Gastroesophageal sphincter (tissue), 4 donors: ENCODE measurements at places on chromosomes 12 and 14.

DNA sequence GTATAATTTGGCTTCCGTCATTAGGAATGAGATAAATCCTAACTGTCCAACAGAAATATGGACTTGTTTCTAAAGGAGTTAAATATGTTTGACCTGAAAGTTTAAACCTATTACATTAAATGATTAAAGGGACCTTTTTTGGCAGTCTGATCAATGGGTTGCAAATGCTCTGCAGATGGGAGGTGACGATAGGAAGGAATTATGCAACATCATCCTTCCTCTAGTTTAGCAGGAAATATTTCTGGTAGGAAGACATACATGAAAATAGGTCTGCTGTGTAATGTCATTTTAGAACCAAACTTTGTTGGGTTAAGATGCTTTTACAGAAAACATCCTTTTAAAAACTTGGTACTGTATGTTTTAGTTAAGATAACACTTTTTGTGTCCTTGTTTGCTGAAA is 2.6 kb downstream of the LRRC10 start:
- ATAC-seq: no peak

DNA sequence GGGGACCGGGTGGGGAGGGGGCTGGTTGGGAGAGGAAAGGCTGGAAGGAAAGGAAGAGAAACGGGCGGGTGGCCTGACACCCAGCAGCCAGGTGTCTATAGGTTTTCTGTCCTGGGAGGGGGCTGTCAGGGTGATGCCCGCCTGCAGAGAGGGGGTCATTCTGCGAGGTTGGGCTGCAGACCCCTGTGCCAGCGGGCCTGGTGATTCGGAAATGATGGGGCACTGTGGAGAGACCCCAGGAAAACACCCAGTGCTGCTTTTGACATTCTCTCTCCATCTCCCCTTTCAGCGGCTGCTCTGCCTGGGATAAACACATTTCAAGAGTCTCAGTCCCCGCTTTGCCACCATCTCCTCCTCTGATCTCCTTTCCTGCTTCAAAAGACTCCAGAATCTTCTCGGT is 168.5 kb upstream of the RTL1 start:
- ATAC-seq: no peak

- ATAC-seq: no peak
Observed at GRCh38 chr12:56885316-56885715, 48.9 kb downstream of the SDR9C7 start.

- no peak for ATAC-seq
Observed at GRCh38 chr12:32756476-32757066, 874 bp upstream of the YARS2 start.

DNA sequence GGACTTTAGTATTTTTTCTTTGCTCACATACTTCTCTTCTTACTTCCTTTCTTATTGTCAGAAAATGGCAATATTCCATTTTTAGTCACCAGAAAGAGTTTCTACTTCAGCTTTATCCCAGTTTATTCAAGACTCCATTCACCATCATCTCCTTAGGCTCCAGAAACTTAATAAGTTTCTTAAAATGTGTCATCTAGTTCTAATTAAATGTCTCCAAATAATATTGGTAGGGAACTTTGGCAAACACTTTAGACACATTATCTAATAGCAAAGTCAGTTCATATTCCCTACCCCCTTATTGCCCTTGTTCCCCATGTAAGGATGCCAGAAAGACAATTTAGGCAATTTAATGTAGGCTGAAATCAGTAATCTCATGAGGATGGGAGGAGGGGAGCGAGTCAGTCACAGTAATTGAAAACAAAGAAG is 15.1 kb downstream of the EPYC start:
- no peak for ATAC-seq

GRCh38 chr12:124792961-124793441 is 70.7 kb downstream of the SCARB1 start:
- ATAC-seq: no peak

GRCh38 chr14:21264025-21264801 is 5.0 kb downstream of the HNRNPC start:
- no peak for ATAC-seq

- no peak for ATAC-seq
Observed at GRCh38 chr12:98213556-98213955, 301.8 kb upstream of the TMPO start.

DNA sequence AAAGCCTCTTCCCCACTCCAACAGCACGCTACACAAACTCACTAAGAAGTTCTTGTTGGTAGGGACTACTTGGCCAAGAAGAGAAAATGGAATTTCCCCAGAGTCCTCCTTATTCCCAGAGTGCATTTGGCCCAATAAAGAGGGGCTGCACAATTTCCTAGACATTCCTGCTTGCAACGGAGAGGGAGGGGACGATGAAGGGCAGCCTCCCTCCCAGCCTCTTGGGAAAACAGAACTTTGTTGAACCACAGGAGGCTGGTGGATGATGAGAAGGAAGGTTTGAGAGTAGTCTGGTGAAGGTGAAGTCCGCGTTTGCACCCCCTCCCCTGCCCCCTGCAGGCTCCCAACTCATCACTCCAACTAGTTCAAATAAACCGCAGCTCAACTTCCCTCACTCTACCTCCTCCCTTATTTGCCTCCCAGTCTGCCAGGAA is 19.1 kb upstream of the TBX3 start:
- no peak for ATAC-seq

DNA sequence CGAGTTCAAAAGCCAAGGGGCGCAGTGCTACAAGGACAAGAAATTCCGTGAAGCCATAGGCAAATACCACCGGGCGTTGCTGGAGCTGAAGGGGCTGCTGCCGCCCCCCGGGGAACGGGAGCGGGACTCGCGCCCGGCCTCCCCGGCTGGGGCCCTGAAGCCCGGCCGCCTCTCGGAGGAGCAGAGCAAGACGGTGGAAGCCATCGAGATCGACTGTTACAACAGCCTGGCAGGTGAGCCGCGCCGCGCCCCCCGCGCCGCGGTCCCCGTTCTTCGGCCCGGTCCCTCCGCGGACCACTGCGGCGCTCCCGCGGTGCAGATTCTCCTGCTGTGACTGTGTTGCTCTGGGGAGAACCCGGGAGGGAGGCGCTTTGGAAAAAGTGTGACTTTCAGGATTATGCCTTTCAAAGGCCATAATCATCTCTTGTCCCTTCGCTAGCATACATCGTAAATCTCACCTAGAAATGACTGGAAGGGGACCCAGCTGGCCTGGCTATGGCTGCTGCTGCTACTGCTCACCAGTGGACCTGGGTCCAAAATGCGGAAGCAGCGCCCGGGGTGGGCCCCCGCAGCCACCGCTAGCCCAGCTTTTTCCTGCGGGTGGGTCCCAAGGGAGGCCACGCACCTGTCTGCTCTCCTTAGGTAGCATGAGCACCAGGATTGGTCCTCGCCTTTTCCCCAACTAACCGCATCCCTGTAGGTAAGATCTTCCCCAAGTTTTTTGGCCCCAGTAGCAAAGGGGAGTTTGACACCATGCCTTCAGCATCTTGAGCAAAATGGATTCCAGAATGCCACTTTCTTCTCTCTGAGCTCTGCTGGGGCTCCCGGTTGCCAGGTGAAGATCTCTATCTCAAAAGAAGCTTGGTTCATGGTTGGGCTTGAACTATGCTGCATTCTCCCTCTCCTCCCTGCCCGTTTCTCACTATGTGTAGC is 853 bp downstream of the TTC9 start:
- peak; percentile 10 for ATAC-seq

GRCh38 chr12:2194060-2194459 is 141.3 kb downstream of the CACNA1C start:
- ATAC-seq: no peak

DNA sequence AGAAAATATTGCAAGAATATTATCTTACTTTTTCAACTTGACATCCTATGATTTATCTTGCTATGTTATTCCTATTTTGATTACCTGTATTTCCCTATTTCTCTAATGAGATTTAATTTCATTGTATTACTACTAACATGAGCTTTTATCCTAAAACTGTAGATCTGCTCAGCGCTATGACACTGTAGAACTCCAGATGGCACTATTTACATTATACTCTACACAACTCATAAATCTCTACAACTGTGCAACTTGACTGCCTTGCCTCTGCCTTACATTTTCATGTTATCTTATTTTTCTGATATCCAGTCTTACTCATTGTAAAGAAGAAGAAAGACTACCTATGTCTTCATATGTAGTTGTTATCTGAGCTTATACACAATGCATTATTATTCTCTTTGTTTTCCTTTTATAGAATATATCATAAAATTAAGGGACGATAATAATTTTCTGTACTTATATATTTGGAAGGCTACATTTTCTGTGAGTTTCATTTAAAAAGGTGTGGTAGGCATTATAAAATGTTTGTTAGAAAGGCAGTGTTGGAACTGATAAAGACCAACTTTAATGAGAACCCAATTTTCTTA is 24.1 kb downstream of the NUP37 start:
- ATAC-seq: no peak

- ATAC-seq: no peak
Observed at GRCh38 chr12:94618995-94619695, 31.2 kb downstream of the TMCC3 start.

DNA sequence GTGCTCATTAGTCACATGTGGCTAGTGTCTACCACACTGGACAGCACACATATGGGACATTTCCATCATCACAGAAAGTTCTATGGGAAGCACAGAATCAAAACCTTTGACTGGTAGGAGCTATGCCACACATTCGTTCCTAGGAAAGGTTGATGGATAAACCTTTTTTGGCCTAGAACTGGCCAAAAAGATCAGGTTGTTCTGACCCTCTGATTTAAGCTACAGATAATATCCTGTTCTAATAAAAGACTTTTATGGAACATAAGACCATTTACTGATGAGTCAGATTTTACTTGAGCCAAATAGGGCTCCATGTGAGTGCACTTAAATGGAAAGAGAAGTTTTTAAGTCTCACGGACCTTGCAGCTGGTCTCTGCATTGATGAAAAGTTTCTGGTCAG is 143.2 kb downstream of the SLC15A4 start:
- ATAC-seq: no peak

GRCh38 chr14:32825058-32825457 is 113.6 kb upstream of the NPAS3 start:
- ATAC-seq: no peak

DNA sequence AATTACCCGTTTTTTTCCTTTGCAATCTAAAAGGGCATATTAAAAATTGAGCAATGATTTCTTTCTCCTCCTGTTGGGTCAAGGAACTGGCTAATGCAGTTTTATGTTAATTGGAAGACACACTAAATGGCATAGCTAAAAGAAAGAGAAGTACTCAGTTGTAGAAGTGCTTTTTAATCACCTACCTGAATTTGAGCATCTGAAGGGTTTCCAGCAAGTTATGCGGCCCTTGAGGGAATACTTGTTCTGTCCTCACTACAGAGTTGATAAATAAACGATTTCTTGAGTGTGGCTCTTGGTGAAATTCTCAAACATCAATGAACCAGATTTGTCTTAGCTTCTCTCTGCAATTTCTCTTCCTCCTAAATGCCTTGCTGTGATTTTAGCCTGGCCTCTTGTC is 184.1 kb upstream of the RPH3A start:
- no peak for ATAC-seq

- no peak for ATAC-seq
Observed at GRCh38 chr12:20450591-20451180, 82.3 kb downstream of the PDE3A start.

DNA sequence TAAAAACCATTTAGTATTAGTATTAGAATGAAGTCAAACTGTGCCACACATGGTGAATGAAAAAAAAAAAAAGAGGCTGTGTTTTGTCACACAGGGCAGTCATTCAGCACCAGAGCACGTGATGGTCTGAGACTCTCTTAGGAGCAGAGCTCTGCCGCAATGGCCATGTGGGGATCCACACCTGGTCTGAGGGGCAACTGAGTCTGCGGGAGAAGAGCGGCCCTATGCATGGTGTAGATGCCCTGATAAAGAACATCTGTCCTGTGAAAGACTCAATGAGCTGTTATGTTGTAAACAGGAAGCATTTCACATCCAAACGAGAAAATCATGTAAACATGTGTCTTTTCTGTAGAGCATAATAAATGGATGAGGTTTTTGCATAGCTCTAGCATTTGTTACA is 12.2 kb upstream of the BDKRB1 start:
- no peak for ATAC-seq
